GM06990 (cell line): ENCODE measurements at places on chromosomes 16 and 17.

DNA sequence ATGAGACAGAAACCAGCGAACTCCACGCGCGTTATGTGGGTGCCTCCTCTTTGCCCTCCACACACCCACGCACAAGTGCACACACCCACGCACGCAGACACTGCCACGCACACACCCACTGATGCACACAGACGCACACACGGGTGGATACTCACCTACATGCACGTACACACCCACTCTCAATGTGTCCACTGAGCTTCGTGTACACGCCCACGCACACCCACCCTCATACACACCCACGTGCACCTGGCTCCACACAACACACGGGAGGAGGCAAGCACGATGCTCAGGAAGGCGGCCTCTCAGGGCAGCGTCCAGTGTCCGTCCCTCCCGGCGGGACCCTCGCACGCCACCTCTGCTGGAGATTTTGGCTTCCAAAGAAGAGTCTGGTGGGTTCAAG is 4.2 kb downstream of the RFNG start:
- DNase-seq = no peak

DNA sequence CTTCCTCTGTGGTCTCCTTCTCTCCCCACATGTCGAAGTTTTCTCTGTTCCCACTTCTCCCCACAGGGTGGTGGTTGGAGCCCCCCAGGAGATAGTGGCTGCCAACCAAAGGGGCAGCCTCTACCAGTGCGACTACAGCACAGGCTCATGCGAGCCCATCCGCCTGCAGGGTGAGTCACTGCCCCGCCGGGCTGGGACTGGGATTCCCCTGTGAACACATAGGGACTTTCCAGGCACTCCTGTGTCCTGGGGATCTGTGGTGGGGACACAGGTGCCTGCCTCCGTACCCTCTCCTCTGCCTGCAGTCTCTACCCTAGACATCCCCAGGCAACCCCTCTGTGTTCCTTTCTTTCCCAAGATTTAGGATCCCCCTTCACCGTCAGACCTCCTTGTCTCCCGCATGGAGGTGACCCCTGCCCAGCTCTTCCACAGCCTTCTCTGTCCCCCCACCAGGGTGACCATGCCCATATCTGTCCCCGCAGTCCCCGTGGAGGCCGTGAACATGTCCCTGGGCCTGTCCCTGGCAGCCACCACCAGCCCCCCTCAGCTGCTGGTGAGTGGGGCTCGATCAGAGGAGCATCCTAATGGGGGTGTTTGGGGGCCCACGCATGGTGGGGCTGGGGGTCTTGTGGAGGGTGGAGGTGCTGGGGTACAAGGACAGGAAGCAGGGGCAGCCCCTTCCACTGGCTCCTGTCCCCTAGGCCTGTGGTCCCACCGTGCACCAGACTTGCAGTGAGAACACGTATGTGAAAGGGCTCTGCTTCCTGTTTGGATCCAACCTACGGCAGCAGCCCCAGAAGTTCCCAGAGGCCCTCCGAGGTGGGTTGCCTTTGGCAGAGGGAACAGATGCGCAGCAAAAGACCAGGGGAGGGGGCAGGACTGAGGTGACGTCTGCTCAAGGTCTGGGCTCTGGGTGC is 5.8 kb downstream of the ITGAM start:
- DNase-seq = peak; percentile 82

- no peak for DNase-seq
Measured at GRCh38 chr17:1137465-1137894, 42.3 kb downstream of the ABR start.

DNA sequence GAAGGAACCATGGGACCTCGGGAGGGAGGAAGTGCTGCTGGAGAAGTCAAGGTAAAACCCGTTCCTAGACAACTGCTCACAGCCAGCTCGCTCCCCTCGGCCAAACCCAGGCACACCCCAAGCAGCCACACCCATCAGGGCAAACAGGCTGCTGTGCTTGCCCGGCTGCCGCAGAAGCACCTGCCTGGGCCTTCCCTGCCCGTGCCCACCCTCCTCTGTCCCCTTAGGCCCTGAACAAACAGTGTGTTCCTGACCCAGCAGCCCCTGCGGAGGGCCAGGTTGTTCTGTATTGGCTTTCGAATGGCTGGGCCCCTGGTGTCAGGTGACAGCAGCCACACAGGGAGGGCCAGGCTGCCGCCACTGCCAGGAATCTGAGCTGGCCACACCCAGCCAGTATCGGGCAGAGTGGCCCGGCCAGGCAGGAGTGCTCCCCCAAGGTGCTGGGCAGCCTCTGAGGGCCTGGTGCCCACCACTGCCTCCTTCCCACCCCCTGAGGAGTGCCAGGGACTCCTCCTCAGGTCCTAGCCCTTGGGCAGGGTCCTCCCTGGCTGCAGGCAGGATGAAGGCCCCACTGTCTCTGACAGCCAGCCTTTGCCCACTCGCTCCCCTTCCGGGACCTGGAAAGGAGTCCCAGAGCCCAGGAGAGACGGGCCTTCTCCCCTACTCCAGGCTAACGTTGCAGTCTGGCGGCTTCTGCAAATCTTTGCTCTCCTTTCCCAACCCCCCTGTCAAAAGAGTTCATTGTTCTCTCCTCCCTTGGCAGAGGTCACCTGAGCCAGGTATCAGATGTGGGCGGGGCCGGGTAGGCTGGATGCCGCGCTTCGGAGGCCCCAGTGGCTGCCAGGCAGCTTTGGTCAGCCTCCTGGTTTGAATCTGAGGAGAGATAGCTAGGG is 24.0 kb downstream of the LLGL2 start:
- no peak for DNase-seq

DNA sequence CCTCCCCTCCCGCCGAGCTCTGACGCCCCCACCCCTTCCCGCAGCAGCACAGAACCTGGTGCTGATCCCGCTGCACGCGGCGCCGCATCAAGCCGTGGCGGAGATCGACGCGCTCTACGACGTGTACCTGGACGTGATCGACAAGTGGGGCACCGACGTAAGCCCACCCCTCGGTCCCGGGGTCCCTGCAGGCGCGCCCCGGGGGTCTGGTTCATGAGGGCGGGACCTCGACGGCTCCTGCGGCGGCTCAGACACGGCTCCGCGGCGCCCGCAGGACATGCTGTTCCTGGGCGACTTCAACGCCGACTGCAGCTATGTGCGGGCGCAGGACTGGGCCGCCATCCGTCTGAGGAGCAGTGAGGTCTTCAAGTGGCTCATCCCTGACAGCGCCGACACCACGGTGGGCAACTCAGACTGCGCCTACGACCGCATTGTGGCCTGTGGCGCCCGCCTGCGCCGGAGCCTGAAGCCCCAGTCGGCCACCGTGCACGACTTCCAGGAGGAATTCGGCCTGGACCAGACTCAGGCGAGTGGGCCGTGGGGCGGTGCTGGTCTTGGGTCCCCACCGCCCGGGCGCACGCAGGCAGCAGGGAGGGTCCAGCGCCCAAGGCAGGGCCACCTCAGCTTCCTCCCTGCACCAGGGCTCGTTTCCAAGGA is 1.4 kb downstream of the DNASE1L2 start:
- DNase-seq = peak; percentile 26

DNA sequence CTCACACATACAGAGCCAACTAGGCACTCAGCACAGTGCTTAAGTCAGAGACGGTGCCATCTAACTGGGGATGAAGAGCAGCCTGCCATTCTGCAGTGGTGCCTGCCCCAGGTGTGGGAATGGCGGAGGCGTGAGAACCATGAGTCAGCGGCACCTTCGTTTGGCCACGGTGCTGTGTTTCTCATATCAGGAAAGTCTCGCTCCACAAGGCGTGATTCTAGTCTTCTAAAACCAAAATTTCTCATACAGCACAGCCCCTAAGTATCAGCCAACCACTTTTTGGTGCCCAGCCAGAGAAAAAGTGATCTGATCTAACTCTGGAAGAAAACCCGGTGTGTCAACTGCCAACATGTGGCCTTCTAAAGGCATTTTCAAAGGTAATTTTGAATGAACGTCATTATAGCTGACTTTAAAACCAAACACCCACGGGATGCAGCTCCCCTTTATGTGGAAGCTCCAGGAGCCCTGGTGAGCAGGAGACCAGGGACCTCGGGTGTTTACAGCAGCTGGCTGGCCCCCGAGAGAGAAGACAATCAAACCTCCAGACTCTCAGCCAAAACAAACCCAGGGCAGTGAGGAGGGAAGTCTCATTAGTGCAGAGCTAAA is 54.6 kb downstream of the ABCC12 start:
- peak; percentile 41 for DNase-seq

GRCh38 chr16:75452464-75453190 is 11.9 kb downstream of the TMEM170A start:
- no peak for DNase-seq

DNA sequence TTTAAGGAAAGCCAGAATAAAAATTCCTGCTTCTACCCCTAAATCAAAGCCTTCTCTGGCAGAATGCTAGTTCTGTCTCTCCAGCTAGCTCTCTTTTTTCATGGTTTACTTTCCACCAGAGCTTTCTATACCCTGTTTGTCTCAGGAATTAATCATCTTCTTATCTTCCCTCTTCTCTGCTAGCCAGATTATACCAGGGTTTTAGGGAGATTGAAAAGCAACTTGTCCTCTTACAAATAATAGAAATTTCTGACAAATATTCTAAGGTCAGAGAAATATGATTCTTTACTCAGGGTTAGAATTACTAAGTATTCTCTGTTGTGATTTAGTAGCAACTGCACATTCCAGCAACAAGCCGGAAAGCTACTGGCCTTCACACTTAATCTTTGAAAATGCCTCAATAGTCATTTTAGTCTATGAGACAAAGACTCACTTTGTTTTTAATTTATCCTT is 166.4 kb downstream of the TANC2 start:
- no peak for DNase-seq

- DNase-seq = no peak
Measured at GRCh38 chr17:42038221-42038973, 12.0 kb downstream of the C17orf113 start.

DNA sequence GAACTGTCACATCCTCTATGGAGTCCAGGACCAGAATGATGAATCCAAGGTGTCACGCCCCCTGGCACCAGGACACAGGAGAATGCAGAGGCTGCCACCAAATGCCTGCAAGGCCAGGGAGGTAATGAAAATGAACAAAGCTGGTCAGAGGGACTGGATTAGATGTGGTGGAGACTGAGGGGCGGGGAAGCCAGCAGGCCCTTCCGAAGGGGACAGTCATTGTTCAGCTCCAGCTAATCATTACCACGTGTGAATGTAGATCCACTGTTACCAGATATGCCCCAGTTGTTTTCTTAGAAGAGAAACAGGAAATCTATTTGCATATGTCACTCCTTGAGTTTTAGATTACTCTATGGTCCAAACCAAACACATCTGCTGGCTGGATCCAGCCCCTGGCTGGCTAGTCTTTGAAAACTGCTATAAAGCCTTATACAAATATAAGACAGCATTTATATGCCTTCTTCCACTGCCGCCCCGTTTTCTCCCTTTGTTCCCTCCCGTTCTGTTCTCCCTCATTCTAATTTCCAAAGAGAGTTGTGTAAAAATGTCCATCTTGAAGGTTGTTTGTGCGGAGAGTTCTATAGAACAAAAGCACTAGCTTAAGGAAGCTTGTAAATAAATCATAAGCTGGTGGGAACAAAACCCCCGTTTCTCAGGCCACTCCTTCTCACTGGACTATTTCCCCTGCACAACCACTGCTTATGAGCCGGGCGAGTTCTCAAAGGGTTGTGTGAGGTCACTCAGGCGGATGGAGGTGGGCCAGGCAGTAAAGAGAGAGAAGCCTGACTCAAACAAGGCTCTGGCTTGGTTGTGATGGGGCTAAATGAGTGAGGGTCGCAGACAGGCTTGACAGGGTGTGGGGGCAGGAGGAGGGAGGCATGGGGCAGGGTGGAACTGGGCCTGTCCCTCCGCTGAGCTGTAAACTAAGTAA is 14.2 kb downstream of the CRYM start:
- peak; percentile 31 for DNase-seq

DNA sequence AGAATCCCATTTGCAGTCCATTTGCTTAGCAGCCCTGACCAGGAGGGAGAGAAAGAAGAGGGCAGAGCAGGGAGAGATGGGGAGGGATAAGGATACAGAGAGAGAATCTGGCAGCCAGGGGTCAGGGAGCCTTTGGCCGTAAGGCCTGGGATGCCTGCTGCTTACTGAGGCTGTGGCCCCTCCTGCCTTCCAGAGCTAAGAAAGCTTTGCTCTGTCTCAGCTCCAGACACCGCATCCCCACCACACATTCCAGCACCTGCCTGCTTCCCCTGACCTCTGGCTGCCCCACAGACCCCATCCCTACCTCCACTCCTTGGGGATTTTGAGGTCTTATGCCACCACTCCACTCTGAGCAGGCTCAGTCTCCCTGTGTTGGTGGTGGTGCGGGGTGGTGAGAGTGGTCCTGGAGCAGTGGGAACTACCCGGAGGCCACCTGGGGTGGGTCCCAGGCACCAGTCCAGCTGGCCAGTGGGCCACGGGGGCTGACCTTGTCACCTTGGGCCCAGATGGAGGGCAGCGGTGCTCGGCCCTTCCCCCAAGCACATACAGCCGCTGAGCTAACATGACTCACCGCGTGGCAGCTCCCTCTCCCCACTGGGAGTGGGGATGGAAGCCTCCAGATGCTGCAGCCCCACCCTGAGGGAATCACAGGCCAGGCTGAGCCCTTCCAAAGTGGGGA is 58.3 kb downstream of the RAI1 start:
- no peak for DNase-seq

- no peak for DNase-seq
Measured at GRCh38 chr17:75087558-75088453, at the start of gene SLC16A5. Gene SLC16A5, plus strand, starts transcription at chr17:75087954. Its CDS starts 5,683 bp downstream, at chr17:75093637.

GRCh38 chr16:89685916-89686315 is 573 bp upstream of the CDK10 start:
- no peak for DNase-seq

GRCh38 chr16:77282345-77282744 is 83.1 kb downstream of the SYCE1L start:
- no peak for DNase-seq

GRCh38 chr16:87150262-87150661 is 166.9 kb downstream of the C16orf95 start:
- DNase-seq = no peak

DNA sequence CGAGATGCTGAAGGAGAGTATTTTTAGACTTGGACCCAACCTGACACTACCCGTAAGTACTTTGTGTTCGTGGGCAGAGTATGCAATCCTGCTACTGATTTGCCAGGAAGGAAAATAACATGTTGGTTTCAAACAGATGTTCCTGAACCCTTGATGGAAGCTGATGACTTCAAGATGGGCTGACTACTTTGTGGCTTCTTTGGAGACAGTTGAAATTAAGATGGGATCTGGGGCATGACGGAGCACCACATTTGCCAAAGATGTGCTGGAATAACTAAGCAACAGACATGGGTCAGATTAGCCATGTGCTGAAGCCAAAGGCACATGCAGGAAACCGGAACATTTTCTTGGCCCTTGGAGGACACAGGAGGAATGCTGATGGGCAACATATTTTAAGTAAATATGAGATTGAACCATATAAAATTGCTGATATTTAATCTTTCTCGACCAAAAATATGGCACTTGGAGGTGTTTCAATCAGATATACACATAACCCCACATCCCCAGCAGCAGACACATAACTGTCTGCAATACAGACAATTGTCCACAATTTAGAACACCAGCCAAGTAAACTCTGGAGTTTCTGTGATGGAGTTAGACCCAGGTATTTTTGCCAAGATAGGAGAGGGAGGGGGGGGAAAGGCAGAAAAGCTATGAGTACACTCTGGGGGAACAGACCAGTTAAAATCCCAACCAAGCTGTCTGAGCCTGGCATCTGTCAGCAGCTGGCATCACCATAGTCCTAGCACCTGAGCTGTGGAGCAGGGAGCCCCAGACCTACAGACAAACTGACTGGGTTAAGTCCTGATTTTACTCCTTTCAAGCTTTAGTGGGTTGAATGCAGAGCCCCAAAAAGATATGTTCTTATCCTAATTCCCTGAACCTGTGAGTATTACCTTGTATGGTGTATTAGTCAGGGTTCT is 329.4 kb upstream of the CDH5 start:
- no peak for DNase-seq
